ENCODE measurements at places on chromosomes 3 and 15.

- no peak for DNase-seq
Observed at GRCh38 chr3:31534065-31534425, 1.3 kb downstream of the STT3B start.

- DNase-seq, result no peak
Observed at GRCh38 chr15:92565351-92566125, 90.0 kb downstream of the FAM174B start.

DNA sequence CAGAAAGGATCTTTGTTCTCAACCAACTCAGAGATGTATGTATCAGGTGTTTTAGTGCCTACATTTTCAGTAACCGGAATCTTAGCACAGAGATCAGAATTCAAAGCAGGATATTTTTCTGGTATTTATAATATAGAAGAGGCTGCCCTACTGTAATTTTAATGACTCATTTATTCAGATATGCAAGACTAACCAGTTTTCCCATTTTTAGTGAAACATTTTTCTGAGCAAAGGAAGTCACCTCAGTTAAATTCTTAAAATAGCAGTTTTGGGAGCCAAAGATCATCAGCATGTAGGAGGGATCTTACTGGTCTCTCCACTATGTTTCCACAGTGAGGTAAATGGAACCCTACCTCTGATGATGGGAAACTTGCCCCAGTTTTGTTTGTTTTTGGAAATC, 42.0 kb downstream of the SRP14 start:
- DNase-seq, result no peak

DNA sequence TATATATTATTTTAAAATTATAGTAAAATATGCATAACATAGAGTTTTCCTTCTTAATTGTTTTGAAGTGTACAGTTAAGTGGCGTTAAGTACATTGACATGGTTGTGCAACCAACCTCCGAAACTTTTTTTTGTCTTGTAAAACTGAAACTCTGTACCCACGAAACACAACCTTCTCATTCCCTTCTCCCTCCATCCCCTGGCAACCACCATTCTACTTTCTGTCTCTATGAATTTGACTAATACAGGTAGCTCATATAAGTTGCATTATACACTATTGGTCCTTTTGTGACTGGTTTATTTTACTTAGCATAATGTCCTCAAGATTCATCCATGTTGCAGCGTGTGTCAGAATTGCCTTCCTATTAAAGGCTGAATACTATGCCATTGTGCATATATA, 179.4 kb downstream of the SATB1 start:
- DNase-seq, result no peak

DNA sequence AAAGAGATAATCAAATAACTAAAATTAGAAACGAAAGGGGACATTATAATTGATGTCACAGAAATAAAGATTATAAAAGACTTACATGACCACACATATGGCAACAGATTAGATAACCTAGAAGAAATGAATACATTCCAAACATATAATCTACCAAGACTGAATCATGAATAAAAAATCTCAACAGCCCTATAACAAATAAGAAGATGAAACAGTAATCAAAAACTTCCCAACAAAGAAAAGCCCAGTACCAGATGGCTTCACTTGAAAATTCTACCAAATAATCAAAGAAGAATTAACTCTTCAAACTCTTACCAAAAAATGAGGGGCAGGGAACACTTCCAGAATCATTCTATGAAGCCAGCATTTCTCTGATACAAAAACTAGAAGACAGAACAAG, 11.8 kb downstream of the TOP2B start:
- DNase-seq, result no peak

GRCh38 chr3:46701181-46701939, at the start of gene TMIE:
TSS of gene TMIE (plus strand) at chr3:46701392. CDS start at chr3:46701488, 96 bp downstream.
- no peak for DNase-seq
